ENCODE measurements at places on chromosomes 16 and 17.

DNA sequence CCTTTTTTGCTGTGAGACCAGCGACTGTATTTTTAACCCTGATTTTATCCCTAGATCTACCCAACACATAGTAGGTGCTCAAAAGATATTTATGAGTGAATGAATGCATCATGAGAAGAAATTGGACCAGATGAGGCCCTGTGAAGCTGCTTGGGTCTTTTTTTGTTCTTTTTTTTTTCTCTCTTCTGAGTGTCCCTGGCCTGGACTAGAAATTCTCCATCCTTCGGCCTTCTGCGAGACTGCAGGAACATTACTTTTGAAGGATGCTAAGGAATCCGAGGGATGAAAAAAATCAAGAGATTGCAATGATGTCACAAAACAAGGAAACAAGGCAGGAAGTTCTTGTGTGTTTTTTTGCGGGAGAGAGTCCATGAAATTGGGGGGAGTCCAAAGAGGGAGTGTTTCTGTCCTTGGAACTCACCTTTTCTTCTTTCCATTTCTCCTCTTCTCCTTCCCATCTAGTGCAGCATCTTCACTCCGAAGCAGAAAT is 560 bp upstream of the RUSF1 start:
- no peak for DNase-seq

DNA sequence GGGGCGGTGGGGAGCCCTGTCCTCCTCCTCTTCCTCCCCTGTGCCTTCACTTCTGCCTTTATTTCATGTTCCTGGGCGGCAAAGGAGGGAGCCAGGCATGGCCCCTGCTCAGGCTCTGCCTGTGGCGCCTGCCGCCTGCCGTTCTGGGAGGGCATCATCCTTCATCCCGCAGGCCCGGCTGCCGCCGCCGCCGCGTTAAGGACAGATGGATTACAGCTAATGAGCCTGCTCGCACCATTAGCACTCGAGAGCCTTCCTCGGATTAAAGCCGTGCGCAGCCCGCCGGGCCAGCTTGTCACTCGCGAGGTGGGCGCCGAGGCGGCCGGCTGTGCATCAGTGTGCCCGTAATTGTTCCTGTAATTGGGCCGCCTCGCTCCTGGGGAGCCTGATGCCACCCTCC is 127.7 kb upstream of the GSE1 start:
- DNase-seq = no peak

DNA sequence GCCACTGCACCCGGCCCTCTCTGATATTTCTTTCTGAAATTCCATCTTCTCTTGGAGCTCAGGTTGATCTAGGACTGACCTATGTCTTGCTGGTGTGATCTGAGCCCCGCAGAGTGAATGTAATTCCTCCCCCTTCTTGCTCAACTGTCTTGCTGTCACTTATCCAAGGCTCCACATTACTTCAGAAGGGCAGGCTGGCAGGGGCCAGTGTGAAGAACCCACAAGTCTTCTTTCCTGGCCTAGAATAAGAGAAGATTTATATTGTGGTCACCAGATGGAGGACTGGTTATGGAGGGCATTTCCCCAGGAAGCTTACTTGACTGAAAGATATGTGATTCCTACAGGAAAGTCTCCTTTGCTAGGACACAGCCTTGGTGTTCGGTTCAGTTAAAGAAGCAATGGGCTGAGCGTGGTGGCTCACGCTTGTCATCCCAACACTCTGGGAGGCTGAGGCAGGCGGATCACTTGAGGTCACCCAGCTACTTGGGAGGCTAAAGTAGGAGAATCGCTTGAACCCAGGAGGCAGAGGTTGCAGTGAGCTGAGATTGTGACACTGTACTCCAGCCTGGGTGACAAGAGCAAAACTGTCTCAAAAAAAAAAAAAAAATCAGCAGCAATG is 13.4 kb downstream of the ITGAL start:
- no peak for DNase-seq

- no peak for DNase-seq
Observed at GRCh38 chr16:734208-734980, 6.4 kb downstream of the CIAO3 start.

DNA sequence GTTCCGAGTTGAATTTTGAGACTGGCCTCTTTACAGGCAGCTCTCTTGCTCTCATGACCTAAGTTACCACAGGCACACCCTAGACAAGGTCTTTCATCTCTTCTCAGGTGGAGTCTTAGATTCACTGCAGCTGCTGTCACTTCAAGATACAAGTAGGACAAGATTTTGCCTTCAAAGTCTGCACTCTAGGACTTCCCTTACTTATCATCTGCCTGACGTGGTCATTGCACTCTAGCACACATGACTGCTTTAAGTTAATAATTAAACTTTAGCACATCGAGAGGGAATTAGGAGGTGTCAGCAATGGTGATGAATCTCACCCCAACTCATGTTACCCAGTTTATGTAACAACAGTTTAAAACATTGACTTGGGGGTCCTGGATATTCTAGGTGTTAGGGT is 25.6 kb downstream of the RNF135 start:
- no peak for DNase-seq

- no peak for DNase-seq
Observed at GRCh38 chr17:82297280-82297713, 20.1 kb downstream of the CD7 start.

- DNase-seq = no peak
Observed at GRCh38 chr16:5607169-5607568, 509.6 kb upstream of the EEF2KMT start.

DNA sequence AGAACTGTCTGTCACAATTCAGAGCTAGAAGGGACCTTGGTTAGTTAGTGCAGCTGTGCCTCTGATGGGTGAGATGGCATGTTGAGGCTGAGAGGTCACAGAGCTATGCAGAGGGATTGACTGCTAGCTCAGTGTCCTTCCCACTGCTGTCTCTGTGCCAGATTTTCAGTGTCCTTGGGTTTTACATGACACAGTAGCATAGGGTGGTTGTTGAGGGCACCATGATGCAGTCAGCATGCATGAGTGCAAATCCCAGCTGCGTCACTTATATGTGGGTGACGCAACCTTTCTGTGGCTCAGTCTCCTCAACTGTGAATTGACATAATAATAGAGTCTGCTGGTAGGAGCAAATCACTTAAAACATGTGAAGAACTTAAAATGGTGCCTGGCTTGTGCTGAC is 2.7 kb downstream of the MT1A start:
- DNase-seq = no peak

- DNase-seq = no peak
Observed at GRCh38 chr17:13822700-13823099, 221.0 kb upstream of the HS3ST3A1 start.

DNA sequence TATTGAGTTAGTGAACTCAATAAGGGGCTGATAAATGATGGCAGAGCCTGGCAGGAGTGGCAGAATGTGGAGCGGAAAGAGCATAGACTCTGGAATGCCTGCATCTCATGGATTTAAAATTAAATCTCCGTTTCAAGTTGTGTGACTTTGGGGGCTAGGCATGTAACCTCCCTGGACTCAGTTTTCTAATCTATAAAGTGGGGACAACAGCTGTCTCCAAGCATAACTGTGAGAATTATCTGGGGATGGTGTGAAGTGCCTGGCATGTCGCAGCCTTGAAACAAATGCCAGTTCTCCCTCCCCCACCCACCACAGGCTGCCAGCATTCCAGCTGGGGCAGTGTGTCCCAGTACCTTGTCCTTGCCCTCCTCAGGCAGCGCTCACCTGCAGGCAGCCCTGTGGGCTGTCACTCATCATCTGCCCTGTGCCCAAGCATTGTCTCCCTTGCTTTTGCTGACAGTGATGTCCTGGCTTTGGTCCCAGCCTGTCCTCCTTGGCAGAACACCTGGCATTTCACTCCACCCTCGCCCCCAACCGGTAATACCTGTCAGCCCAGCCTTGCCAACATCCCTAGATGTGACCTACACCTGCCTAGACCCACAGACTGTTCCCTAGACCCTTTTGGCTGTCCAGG is 129.6 kb downstream of the MRM1 start:
- DNase-seq = no peak

- no peak for DNase-seq
Observed at GRCh38 chr16:68331879-68332410, 21.1 kb downstream of the PRMT7 start.

DNA sequence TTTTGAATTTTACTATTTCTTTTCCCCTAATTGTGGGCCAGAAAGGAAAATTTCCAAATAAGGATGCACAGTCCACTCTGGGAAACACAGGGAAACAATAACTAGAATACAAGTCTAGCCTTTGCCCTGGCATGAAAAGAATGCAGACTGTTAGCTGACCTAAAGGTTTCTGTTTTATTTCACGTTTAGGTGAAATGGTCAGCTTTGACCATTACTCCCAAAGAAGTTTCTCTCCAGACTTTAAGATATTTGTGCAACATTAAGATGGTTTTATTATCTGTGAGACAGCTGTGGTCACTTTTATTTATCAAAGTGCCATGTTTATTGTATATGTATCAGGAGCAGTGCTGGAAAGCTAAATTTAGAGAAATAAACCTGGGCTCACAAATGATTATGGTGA is 163.9 kb downstream of the SPECC1 start:
- DNase-seq = no peak

- no peak for DNase-seq
Observed at GRCh38 chr17:37276475-37276874, 99.3 kb upstream of the C17orf78 start.

DNA sequence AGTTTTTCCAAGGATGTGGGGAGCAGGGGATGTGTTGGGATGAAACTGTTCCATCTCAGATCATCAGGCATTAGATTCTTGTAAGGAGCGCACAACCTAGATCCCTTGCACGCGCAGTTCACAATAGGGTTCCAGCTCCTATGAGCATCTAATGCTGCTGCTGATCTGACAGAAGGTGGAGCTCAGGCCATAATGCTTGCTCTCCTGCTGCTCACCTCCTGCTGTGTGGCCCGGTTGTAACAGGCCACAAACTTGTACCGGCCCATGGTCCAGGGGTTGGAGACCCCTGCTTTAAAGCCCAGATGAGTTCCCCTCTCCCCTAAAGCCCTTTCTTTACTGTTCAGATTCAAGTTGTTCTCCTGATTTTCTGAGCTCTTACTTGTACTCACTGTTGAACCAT is 44.8 kb downstream of the RNF135 start:
- DNase-seq = no peak

- DNase-seq = no peak
Observed at GRCh38 chr16:1439058-1439698, 5.2 kb downstream of the CCDC154 start.

DNA sequence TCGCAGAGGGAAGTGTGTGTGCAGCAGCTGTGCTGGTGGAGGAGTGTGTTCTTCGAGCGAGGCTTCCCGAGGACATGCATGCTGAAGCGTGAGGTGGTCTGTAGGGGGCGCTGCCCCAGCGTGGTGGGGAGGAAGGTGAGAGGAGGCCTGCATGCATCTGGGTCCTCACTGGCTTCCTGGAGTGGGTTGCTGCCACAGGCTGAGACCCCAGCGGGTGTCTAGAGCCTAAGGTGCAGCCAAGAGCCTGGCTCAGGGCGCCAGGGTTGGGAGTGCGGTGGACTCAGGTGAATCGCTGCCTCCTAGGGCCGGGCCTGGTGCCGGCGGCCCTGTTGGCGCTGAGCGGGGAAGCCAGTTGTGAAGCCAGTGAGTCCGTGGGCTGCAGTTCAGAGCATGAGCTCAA is 7.5 kb upstream of the HSD3B7 start:
- DNase-seq = no peak

GRCh38 chr17:31564883-31565301 is 173.4 kb downstream of the RAB11FIP4 start:
- no peak for DNase-seq

GRCh38 chr16:69938981-69939820 is 11.9 kb upstream of the CLEC18A start:
- DNase-seq = no peak

DNA sequence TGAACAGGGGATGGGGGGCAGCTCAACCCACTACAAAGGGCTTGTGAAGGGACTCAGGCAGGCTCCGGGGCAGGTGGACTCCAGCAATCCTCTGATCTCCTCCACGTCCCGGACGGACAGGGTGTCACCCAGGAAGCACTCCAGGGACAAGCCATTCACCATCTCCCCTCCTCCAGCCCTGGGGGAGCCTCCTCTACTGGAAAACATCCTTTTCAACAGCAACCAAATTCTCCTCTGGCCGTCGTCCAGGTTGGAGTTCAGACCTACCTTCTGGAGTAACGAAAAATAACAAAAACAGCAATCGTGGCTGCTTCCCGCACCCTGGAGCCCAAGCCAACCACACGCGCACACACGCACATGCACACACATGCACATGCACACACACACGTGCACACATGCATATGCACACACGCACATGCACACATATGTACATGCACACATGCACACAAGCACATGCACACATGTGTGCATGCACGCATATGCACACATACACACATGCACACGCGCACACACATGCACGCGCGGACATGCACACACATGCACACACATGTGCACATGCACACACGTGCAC is 8.9 kb upstream of the RBFOX3 start:
- no peak for DNase-seq

DNA sequence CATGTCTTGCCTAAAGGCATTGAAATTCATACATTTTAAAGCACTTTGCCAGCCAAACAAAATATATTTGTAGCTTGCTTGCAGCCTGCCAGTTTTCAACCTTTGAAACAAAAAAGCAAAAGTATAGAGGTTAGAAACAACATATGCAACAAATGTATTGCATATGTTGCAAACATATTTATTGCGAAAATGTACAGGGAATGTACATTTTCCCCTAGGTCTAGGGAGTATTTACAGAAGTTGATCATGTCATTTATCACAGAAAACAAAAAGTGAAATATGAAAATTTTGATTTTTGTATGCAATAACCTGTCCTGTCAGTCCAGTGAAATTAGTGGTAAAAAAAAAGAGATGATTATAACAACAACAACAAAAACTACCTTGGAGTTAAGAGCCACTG is 171.5 kb downstream of the SPECC1 start:
- no peak for DNase-seq

- no peak for DNase-seq
Observed at GRCh38 chr16:30692396-30693064, 6.4 kb upstream of the SRCAP start.

DNA sequence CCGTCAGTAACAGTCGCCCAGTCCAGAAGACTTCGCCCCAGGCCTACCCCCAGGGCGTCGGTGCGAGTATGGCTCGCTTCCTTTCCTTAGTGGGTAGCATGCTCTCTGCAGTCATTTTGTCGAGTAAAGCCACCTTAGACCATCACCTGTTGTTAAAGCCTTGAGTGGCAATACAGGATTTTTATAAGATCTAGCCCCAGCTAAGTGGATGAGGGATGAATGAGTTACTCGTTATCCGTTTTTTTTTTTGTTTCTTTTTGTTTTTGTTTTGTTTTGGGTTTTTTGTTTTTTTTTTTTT is 322 bp upstream of the KLHL11 start:
- DNase-seq = no peak

DNA sequence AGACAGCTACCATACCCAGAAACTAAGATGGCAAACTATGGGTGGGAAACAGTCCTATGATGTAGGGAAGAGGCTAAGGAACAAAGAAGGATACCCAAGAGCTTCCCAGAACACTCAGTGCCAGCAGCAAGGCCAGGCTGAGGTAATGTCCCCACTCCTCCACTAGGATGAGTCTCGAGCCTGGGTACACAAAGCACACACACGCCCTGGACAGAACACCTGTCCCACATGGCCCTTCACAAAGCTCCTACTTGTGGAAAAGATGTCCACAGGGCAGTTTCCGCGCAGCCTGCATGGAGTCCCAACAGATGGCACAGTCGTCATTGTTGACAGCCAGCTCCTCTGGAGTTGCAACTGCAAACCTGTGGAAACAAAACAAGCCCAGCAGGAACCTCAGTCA is 23.9 kb downstream of the AMFR start:
- no peak for DNase-seq

Data from AG09319 (cell line).